ENCODE measurements at places on chromosomes 4 and X. TPM values are rescaled to one million over a fixed set of nuclear protein-coding genes. Genes with fewer than 3 reads are reported as not detected.

GRCh38 chr4:122830426-122831095, 3.9 kb downstream of the FGF2 start:
- peak; percentile 74 for DNase-seq

DNA sequence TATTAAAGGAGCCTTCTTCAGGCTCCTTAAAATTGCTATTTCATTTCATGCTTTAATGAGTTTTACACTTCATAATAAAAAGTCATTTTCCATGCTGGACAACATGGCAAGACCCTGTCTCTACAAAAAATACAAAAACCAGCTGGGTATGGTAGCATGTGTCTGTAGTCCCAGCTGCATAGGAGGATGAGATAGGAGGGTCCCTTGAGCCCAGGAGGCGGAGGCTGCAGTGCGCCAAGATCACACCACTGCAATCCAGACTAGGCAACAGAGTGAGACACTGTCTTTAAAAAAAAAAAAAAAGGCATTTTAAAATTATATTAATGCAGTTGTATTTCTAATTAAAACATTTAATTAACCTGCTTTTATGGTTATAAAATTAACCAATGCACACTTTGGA, 49.2 kb downstream of the PDS5A start:
- no peak for DNase-seq

Gene SYN1
- 0.30 TPM for total RNA-seq

GRCh38 chr4:146382194-146382593, 139.5 kb downstream of the SLC10A7 start:
- no peak for DNase-seq

- no peak for DNase-seq
These were observed 13.0 kb upstream of the SMIM20 start for GRCh38 chr4:25901030-25901430.

DNA sequence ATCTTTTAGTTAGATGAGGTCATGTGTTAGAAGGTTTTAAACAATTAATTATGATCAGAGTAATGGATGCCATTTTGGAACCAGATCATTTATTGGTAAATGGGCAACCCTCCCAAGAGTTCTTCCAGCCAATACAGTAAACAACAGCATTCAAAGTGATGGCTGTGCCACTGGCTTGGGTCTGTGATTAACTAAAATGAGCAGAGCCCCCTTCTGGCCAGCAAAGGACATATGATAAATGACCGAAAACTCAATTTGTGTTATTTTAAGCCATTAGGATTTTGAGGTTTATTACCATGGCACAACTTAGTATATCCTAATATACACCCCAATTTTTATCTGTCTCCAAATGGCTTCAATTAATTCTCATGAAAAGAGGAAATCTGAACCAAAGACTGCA, 90.8 kb upstream of the NPFFR2 start:
- no peak for DNase-seq

- DNase-seq: no peak
These were observed 5.1 kb downstream of the CD40LG start for GRCh38 chrX:136652822-136653723.

DNA sequence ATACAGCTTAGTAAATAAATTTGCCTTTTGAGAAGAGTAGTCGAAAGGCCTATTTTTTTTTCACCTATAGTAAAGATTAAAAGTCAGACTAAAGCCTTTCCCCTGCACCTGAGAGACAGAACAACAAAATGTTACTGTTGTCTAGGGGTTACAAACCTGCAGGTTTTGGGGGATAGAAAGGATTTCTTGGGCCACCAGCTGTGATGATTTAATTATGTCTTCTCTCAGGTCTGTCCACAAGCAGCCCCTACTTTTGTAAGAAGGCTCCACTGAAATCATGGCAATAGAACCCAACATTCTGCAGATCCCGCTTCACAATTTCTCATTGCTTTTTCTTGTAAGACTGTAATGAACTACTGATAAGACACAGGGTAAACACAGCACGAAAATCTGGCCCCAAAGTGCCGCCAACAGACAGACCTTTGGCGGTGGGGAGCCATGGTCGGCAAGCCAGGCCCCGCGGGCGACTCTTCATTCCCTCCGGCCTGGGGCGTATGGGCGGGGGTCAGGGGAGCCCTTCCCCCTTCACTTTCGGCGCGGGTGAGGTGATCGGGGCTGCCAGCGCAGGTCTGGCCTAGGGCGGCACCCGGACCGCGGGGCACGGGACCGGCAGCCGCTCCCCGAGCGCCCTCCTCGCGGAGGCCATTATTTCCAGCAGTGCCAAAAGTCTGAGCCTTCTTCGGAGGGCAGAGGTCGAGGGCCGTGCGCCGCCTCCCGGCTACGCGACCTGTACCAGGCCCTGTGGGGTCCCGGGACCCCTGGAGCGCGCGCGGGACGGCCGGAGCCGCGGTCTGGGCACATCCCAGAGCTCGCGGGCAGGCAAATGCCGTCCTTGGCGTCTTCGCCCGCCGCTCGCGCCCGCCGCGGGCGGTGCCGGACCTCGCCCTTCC, 812 bp upstream of the KDM6A start:
- peak; percentile 2 for DNase-seq

GRCh38 chrX:99909946-99910345, 500.1 kb downstream of the PCDH19 start:
- DNase-seq: no peak

DNA sequence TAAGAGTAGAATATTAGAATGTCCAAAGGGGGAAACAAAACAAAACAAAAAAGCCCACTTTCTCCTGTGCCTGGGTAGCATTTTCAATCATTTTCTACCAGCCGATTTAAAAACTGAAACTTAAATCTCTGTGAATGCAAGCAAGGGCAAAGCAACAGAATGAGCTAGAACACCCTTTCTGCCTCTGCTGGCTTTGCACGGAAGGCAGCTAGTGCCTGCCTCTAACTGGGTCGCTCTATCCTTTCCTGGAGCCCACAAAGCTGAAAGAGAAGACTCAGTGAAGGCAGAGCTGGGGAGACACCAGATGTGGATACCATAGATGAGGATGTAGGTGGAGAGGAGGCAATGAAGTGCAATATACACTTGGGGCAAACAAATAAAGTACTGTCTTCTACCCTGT, 248.9 kb upstream of the TTC29 start:
- DNase-seq: no peak

GRCh38 chr4:40046311-40046980, 10.2 kb upstream of the N4BP2 start:
- DNase-seq: no peak

Gene ESX1
- not detected for total RNA-seq

Gene DSPP
- not detected for total RNA-seq

DNA sequence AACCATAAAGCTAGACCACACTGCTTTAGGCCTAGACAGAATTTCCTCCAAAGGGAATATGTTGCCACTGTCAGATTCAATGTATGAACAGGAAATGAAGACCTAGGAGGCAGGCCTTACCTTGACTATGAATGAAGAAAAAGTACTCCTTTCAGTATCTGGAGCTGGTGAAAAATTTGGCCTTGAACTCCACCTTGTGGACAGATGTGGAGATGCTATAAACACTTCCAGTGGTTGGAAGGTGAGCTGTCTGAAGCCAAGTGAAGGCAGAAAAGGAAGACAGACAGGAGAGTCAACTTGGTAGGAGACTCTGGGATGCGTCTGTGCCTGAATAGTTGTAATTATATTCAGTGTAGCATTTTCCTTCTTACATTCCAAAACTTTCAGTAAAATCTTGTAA, 17.2 kb downstream of the SPIN3 start:
- no peak for DNase-seq

GRCh38 chr4:143402776-143403552, 66.3 kb downstream of the GAB1 start:
- peak; percentile 83 for DNase-seq

- no peak for DNase-seq
These were observed 97.4 kb downstream of the GPM6A start for GRCh38 chr4:175714686-175715085.

- no peak for DNase-seq
These were observed 304.2 kb downstream of the TENM3 start for GRCh38 chr4:182547435-182547834.

DNA sequence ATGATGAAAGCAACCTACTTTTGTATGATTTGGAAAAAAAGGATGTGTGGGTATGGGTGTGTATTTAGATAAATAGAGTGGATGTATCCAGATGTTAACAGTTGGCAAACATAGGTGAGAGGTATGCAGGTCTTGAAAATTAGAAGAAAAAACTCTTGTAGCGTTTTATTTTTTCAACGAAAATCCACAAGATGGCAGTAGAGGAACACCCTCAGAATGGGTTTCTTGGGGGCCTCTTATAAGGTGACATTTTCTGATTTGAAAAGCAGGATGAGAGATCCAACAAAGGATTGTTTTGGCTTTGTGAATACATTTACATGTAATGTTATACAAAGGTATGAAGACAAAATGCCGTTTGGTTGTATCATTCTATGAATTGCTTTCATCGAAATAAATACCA, 68.3 kb downstream of the FMR1NB start:
- DNase-seq: no peak
